ENCODE measurements at places on chromosomes 3 and 15.

DNA sequence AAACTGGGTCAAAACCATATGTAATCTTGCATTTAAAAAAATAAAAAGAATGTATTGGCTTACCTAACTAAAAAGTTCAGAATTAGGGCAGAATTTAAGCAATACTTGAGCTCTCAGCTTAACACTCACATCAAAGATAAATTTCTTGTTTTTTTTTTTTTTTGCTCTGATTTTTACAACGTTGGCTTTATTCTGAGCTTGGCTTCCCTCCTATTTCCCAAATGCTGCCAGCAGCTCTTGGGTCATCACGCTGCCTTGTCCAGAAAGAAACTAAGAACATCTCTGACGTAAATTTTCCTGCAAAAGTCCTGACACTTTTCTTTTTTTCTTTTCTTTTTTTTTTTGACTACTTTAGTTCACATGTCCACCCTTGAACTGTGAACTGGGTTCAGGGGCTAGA lies 150.6 kb upstream of the TGFBR2 start:
- DNase-seq = no peak

- DNase-seq = no peak
These were observed 277.9 kb upstream of the THBS1 start for GRCh38 chr15:39302936-39303335.

GRCh38 chr3:37729119-37729518 lies 132.6 kb upstream of the CTDSPL start:
- DNase-seq = no peak

GRCh38 chr3:192435241-192435640 lies 292.1 kb downstream of the FGF12 start:
- DNase-seq = no peak

DNA sequence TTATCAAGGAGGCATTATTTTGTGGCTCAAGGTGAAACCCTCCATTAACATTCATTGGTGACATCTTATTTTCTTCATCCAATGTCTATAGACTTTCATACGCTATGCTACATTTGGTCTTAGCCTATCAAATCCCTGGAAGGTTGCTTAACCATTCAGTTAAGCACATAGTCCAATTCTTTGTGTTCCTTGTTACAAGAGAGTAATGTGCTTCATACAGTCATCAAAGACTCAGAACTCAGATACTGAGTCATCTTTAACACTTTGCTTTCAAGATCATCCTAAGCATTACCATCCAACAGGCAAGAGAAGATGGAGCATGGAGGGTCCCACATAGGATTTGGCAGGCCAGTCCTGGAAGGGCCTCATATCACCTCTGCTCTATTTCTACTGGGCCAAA lies 1202.1 kb downstream of the ROBO1 start:
- DNase-seq = no peak

DNA sequence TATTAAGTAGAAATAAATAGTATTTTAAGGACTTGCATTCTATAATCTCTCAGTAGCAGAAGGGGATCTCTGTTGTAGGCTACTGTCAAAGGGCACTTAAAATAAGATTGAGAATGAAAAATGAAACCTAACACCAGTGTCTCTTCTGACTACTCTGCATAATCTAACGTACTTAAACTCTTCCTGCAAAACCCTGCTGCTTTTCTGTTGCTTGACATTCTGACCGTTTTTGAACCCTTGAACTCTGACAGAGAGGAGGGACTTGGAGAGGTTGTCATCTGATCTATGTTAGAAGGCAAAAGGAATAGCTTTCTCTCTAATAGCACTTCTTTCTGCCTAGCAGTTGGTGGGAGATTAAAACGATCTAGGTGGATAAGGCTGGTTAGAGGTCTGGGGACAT lies 204.6 kb downstream of the ZIC1 start:
- peak; percentile 7 for DNase-seq

DNA sequence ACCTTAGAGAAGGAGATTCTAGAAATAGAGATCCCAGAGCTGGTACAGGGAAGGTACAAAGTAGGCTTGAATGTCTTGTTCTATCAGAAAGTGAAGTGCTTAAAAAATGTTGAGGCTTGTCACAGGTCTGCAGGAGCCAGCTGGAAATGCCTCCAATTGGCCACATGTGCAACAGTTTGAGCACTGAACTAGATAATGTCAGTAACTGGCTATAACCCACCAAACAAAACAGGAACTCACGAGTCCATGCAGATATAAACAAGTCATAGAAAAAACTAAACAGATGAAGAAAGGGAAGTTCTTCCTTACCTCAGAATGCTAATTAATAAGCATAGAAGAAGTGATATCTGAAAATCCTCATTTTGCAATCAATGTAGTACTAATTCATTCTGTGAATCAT lies 11.9 kb upstream of the TF start:
- no peak for DNase-seq

GRCh38 chr3:168249550-168250414 lies 154.1 kb upstream of the GOLIM4 start:
- DNase-seq = peak; percentile 92

- DNase-seq = no peak
These were observed 13.5 kb downstream of the PPP4R2 start for GRCh38 chr3:73010158-73010557.

- no peak for DNase-seq
These were observed 232.8 kb upstream of the BHLHE40 start for GRCh38 chr3:4746241-4746958.

GRCh38 chr3:30527186-30527585 lies 79.2 kb upstream of the TGFBR2 start:
- DNase-seq = no peak

GRCh38 chr15:67918205-67918861 lies 78.5 kb upstream of the RNU6-1 start:
- no peak for DNase-seq
